ENCODE measurements at places on chromosomes 2 and 18.

- DNase-seq, result no peak
These were observed 2.6 kb upstream of the WDFY1 start for GRCh38 chr2:223947711-223948205.

- DNase-seq, result no peak
These were observed 80.0 kb upstream of the WDSUB1 start for GRCh38 chr2:159366538-159366937.

DNA sequence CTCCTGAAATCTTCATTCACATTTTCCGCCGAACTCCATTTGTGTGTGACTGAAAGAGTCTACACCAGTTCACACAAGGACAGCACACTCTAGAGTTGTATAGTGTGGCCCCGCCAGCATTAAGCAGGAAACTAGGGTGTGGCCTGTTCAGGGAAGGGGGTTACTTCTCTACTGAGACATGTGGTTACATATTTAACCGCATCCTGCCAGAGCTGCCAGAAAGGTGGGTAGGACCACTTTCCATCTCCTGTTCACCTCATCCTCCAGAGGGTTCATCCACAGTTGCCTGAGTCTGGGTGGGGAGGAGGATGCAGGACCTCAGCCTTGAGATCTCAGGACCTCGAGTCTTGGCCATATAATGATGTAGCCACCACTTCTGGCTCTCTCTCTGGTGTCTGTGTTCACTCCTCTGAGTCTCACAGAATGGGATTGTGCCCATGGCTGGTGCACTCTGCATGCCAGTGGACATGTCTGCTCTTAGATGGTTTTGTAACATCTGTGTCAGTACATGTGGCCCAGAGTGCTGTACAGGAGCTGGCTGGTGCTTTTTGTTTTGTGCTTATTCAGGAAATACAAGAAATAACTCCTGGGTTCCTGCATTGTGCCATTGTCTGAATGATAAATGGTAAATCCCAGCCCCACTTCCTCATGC lies 7.7 kb upstream of the SP140L start:
- peak; percentile 64 for DNase-seq

DNA sequence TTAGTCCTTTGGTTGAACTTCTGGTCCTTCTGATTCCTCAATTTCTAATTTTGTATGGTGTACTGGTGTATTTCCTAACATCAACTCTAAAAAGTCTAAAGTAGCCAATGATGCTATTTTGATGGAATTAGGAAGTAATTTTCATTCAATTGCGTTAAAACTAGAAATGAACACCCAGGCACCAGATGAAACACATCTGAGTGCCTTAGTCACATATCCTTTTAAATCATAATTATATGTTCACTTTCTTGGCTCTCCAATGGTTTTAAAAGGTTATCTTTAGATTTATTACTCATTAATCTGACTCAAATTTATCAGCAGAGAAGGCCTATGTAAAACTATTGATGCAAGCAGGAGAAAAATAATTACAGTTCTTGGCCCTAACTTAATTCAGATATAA lies 119.7 kb downstream of the GAREM1 start:
- no peak for DNase-seq

DNA sequence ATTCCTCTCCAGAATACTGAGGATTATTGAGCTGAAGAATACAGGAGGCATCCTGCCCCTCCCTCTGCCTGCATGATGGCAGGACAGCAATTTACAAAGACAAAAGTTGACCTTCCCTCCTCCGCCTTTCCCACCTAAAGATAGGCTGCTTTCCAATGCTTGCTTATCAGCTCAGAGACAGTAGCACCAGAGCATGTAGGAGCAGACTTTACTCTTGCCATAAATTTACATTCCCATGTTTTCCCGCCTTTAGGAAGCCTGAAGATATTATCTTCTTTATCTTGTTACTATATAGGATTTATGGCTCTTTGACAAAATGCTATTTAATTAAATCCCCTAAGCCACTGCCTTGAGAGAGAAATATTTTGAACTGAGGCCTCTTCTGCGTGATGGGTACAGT lies 135.6 kb upstream of the HNMT start:
- no peak for DNase-seq

DNA sequence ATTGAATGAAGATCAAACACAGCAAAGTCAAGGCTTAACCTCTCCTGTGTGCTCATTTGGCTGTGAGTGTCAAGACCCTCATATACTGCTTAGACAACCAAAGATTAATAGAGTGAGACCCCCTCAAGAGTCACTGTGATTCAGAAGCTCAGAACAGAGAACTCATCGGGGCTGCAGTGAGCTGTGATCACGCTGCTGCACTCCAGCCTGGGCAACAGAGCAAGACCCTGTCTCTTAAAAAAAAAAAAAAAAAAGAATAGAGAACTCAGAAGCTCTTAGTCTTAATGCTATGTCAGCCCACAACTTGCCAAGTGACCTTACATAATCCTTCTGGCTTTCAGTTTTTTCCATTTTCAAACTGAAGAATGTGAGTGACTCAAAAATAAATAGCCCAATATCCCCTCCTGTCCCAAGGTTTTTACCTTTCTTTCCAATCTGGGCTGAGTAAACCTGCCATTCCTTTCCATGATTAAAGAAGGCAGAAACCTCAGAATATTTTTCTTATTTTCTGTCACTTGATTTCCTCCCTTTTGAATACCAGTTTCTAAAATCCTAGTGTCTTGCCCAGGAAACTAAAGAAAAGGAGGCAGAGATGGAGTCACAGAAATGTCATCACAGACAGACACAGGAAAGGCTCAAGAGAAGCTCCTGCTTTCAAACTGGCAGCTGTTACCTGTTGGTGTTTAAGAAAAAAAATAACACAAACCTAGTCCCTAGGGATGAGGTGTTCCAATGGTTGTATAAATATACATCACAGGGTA lies 102.4 kb downstream of the CACNB4 start:
- no peak for DNase-seq

- DNase-seq, result no peak
These were observed 119.2 kb downstream of the KCNF1 start for GRCh38 chr2:11030909-11031308.

DNA sequence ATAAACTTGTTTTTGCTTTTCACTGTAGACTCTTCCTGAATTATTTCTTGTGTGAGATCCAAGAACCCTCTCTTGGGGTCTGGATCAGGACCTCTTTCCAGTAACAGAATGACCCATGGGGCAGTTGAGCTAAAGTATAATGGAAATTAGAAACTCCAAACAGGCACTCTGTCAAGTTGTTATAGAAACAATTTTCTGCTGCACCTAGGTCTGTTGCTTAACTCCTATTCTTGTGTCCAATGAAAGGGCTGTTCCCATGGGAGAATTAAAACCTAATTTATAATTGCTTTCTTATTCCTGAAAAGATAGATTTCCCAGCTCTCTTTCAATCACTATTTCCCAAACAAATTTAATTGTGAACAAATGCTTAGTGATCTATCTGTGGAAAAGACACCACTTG lies 1341.3 kb upstream of the PIK3C3 start:
- no peak for DNase-seq

DNA sequence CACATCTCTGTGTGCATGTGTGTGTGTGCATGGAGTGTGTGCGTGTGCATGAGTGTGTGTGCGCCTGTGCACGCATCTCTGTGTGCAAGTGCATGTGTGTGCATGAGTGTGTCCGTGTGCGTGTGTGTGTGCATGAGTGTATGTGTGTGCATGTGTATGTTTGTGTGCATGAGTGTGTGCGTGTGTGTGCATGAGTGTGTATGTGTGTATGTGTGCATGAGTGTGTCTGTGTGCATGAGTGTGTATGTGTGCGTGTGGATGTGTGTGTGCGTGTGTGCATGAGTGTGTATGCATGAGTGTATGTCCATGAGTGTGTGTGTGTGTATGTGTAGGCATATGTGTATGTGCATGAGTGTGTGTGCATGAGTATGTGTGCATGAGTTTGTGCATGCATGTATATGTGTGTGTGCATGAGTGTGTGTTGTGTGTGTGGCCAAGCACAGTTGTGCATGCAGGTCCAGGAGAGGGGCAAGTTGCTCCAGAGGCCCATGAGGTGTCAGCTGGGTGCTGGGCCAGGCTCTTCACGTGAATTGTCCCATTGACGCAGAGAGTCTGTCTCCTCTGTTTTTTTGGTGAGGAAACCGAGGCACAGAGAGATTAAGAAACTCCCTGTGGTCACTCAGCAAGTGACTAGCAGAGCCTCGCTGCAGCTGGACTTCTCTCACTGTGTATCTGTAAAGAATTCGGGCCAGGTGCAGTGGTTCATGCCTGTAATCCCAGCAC lies 75.5 kb downstream of the ASB1 start:
- no peak for DNase-seq

GRCh38 chr2:84942964-84943421 lies 28.0 kb upstream of the KCMF1 start:
- DNase-seq, result no peak

GRCh38 chr2:80546766-80547165 lies 242.2 kb upstream of the LRRTM1 start:
- no peak for DNase-seq

DNA sequence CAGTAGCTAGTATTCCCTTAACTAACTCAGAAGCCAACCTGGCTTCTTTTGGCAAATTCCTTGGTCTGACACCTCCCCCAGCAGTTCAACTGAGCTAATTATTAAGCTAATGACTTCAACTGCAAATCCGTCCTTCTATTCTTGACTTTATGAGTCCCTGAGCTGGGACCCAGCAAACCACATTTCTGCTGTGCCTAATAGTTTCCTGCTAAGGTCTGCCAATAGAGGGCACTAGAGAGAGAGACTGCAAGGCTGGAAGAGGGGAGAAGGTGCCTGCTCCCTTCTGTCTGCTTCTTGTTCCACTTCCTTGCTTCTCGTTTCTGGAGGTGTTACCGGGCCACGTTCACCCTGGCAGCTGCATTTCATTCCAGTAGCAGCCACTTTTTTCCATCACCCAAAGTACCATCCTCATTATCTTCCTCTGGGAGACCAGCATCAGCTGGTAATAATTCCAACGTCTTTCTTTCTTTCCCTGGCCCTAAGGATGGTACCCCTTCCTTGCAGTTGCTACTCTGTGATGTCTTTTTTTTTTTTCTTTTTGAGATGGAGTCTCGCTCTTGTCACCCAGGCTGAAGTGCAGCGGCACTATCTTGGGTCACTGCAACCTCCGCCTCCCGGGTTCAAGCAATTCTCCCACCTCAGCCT lies 352.0 kb downstream of the TNS1 start:
- DNase-seq, result peak; percentile 62

DNA sequence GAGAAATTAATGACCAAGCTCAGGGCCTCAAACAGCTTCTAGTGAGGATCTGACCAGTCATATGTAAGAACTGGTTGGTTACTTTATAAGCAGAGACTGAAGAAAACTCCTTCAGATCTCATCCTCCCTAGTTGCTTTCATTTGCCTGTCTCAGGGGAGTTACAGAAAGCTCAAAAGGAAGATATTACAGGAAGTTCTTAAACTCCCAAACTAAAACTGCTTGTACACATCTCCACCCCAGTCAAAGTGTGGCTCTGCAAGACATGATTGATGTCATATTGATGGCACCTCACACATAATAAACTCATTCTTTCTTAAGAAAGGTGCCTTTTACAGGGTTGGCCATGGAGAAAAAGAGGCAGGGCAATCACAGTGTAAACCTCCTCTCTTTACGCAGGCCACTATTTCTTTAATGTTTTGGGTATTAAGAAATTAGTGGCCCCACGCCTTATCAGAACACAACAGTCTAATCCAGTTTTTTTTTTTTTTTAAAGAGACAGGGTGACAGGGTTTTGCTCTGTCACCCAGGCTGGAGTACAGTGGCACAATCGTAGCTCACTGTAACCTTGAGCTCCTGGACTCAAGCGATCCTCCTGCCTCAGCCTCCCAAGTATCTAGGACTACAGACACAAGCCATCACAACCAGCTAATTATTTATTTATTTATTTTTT lies 62.6 kb upstream of the STK17B start:
- DNase-seq, result peak; percentile 60

GRCh38 chr2:99691926-99692325 lies 202.1 kb upstream of the REV1 start:
- peak; percentile 53 for DNase-seq

DNA sequence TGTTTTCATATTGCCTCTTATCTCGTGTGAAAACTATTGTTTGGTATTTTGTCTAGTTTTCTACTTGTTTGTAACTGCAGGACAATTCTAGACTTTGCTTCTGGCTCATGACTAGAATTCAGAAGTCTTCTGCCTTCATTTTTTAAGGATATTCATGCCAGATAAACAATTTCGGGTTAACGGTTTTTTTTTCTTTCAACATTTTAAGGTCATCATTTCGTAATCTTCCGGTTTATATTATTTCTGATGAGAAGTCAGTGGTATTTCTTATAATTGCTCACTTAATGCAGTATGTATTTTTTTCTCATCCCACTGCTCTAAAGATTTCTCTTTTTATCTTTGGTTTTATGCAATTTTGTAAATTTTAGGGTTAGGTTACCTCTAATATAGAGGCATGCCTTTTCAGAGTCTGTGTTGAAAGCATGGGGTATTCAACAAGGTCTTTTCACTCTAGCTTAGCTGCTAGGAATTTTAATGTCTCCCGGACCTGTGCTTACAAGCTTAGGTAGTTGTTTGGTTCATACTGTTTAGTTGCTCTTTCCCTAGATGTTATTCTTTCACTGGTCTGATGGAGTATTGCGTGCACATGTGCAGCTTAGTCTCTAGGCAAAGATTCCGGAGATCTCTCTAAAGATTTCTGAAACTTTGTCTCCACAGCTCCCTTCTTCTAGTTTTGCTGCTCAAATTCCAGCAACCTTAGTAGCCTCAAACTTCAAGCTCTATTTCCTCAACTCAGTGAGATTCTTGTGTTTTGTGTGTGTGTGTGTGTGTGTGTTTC lies 198.1 kb downstream of the MCFD2 start:
- DNase-seq, result no peak

DNA sequence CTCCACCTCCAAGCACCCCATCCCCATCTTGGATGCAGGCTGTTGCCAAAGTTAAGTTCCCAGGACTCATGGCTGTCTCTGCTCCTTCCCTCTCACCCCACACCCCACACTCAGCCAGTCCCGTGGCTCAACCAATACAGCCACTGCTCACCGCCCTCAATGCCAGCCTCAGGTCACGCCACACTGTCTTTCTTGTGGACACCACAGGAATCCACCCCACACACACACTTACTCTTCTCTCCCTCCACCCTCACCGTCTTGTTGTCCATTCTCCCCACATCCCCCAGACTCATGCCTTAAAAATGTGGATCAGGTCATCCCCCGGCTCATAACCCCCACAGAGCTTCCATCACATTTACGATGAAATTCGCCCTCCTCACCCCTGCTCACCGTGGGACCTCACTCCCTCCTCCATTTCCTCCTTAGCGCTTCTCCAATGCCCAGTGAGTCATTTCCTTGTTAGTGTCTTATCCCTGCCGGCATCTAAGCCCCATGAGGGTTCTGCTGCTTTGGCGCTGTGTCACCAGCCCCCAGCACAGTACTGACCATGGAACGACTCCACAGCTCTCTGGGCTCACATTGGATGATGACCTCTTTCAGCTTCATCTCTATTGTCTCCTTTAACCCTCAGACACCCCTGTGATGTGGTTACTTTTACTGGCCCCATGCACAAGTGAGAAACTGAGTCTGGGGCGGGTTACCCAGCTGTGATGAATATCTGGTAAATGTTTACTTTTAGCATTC lies 13.8 kb downstream of the MLPH start:
- peak; percentile 10 for DNase-seq

DNA sequence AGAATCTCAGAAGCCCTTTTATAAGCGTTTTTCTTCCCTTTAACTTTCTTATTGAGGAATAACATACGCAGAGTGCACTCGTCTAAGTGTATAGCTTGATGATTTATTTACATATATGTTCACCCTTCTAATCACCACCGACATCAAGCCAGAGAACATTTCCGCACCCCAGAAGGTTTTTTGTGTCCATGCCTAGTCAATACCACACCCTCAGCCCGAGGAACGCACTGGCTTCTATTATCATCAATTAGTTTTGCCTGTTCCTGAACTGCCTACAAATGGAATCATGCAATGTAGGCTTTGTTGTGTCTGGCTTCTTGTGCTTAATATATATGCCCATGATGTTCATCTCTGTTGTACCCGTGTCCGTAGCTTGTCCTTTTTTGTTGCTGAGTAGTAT lies 27.7 kb downstream of the SDC1 start:
- no peak for DNase-seq
